ENCODE measurements at places on chromosomes 5 and 9.

GRCh38 chr5:143605403-143606005 lies 202.0 kb upstream of the NR3C1 start:
- DNase-seq = no peak

- no peak for DNase-seq
Observed at GRCh38 chr9:76964612-76965011, 54.8 kb upstream of the FOXB2 start.

GRCh38 chr9:31808766-31809165 lies 575.7 kb upstream of the ACO1 start:
- no peak for DNase-seq

DNA sequence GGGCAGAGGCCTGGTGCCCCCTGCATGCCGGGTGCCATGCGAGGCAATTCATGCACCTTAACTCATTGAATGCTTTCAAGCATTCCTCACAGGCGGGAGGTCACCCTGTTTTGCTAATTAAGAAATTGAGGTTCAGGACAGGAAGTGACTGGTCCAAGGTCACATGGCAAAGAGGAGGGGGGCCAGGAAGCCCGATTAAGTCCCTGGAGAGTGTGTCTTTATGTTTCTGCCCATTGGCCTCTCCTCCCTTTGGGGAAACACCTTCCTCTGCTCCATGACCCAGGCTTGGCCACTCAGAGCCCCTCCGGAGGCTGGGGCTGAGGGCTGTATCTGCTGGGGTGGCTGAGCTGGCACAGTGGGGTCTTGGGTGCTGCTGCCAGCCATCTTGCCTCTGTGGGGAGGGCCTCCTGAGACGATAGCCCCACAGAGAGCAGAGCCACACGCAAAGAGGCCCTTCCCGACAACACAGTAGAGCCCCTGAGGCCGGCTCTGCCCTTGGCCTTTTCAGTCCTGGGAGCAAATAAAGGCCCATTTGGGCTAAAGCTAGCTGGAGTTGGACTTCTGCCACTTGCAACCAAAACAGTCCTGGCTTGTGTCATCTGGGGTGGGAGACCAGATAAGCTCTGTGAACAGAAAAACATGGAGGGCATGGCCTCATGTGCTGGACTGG lies 90.8 kb upstream of the NEURL1B start:
- DNase-seq = no peak

DNA sequence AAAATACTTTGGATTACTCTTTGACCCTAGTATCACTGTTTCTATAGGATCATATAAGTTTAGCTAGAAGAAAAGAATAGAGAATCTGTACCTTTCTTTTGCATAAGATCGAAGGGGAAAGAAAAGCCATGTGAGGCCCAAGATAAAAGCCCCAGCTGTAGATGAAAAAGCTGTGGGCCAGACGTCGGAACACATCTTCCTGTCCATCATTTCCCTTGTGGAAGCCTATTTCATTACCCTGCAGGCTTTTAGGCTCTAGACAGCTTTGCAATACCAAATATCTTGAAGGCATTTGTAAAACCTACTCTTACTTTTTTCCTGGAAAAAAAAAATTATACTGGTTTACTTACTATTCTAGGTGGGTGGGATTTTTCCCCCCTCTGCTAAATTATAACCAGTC lies 10.0 kb downstream of the PALM2AKAP2 start:
- no peak for DNase-seq

DNA sequence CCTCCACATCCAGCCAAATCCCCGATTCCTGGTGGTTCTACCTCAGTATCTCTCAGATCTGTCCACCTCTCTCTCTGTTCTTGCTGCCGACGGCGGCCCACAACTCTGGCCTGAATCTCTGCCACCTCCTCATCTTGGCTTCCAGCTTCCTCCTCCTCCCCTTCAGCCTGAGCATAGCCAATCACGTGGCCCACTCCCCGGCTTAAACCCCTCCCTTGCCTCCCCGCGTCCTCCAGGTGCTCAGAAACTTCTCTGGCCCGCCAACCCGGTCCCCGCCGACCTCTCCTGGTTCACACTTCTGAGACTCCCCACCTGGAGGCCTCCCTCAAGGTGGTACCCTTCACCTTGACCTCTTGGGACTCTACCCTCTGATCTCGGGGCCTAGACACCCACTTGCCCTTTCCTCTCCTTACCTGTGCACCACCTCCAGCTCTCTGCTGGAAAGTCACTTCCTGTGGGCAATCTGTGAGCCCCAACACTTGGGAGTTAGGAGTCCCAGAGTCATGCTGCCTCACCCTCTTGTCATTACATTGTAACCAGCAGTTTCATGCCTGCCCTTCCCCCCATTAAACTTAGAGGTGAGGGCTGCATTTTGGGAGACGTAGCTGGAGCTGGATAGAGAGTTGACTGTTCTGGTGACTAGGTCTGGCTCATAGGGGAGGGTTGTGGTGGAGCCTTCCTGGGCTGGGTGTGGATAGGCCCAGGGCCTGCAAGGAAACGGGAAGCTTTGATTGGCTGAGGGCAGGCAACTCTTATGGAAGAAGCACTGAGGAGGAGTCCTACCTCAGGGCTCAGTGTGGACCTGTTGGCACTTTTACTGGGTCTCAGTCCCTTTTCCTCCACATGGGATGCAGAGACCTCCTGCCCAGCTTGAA lies 4.5 kb upstream of the SET start:
- DNase-seq = peak; percentile 73

DNA sequence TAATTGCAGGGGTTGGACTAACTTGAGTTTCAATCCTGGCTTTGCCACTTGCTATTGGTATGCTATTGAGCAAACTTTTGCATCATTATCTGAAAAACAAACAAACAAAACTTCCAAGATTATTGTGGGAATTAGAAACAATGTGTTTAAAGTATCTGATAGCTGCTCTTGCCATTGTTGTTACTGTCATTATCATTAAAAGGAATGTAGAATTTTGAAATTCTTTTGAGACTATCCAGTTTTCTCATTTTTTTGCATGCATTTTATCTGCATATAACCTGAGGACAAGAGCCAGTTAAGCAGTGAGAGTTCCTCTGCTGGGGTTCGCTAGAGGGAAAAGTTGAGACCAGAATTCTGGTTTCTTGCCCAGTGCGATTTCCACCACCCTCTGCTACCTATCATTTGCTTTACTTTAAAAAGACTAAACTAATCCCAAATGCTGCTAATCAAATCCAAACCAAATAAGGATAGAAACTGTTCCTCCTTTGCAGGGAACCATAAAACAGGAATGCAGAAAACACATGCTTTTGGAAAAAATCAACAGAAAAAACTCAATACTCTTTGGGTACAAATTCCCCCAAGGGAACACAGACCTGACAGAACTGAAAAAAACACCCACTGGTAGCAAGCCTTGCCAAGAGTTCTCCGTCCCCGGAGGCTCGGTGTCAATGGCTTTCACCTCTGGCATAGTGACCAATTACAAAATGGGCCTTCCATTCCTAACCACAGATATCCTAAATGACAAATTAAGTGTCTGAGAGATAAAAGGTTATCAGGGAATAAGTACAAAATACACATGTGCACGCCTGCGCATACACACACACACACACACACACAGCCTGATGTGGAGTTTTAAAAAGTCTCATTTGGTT lies 373.7 kb downstream of the ARL15 start:
- DNase-seq = no peak

DNA sequence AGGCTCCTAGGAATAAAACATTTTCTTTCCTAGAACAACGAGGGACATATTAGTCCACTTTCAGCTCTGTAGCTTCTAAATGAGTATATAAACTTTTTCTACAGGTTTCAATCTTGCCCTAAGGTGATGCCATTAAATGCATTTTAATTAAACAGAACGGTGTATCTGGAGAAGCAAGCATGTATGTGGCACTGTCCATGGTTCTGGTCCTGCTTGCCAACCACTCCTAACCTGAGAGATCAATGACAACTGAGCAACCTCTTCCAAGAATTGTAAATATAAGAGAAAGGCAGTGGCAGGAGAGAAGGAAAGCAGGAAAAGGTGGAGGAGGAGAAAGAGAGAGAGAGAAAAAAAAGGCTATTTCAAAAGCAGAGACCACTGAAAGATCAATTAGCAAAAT lies 95.6 kb upstream of the SPOCK1 start:
- DNase-seq = no peak

DNA sequence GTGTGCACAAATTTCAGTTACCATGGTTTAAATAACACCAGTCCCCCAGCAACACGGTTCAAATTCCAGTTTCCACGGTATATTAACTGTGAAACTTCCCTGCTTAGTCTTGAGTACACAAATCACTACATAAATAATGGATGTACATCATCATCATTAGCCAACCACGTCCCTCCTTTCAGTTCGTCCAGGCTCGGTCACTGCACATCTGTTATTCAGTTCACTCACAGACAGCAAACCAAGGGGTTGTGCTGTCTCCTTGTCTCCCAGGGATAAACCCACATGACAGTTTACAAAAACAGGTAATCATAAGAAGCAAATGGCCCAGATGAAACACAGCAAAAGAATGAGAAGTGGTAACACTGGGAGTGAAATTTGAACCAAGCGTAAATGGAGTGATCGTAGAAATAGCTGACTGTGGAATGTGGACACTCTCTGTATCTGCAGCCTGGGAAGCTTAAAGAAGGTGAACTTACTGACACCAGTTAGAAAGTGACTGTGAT lies 61.0 kb upstream of the RAD23B start:
- no peak for DNase-seq

DNA sequence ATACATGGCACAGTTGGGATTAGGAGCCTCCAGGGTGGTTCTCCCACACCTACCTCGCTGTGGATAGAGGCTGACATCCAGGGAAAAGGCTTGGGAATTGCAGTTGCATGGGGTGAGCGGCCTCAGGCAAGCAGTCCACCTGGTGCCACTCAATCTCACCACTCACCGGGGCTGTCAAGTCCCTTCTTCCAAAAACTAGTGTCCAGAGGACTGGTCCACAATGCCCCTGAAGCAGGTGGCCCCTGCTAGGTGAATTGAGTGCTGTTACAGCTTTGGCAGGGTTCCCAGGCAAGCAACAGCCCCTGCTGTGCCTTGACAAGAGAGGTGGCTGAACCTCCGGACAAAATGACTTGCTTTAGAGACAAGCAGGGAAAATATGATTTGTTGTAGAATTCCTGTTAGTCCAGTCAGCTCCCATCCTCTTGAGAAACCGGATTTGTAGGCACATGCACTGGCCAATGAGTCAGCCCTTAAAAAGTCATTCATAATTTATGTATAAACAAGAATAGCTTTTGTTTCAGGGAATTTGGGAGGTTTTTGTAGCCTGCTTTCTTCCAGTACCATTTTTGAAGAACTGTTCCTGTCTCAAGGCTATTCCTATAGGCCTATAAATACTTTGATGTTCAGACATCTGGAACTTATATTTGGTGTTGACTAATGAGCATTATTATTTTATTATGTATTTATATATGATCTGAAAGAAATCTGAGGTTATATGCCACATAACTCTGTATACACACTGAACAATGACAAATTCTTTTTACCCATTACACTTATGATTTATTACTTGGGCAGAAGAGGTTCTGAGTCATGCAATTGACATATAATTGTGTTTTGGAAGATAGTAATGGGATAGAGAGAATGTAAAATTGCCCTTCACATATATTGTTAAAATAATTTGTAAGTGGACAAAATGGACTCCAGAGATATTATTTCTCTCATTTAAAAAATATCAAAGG lies 411.1 kb downstream of the ACTL7B start:
- no peak for DNase-seq

DNA sequence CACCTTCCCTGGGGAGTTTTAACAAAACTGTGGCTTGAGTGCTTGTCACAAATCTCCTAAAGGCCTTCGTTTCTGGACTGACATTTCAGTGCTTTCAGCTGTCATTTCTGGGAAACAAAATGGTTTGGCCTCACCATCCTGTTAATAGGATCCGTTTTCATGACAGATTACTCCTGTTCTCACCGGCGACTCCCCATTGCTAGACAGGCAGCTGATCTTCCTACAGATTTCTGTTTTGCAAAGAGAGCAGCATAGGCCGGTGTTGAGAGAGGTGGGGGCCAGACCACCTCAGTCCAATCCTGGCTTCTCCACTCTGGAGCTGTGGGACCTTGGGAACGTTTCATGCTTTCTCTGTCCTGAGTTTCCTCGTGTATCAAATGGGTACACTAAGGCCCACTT lies 75.5 kb upstream of the OTULINL start:
- DNase-seq = no peak

DNA sequence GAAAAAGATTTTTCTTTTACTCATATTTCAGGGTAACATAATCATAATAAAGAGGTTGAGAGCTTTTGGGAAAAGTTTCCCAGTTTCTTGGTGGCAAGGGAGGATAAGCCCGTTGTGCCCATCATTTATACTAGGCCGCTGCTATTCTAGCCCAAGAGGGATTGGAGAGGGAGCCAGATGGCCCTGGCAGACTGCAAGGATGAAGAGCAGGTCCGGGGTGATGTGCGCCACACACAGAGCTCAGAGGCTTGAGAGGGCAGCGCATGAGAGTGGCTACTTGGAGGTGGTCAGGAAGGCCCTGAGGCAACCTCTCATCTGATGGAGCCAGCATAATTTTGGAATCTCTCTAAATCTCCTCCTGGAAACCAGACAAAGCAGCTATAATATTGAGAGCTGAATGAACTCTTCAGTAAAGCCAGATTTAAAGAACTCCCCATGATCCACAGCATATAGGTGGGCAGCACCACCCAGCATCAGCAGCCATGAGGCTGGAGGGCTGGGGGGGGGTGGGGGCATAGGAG lies 110.1 kb downstream of the MED27 start:
- no peak for DNase-seq

DNA sequence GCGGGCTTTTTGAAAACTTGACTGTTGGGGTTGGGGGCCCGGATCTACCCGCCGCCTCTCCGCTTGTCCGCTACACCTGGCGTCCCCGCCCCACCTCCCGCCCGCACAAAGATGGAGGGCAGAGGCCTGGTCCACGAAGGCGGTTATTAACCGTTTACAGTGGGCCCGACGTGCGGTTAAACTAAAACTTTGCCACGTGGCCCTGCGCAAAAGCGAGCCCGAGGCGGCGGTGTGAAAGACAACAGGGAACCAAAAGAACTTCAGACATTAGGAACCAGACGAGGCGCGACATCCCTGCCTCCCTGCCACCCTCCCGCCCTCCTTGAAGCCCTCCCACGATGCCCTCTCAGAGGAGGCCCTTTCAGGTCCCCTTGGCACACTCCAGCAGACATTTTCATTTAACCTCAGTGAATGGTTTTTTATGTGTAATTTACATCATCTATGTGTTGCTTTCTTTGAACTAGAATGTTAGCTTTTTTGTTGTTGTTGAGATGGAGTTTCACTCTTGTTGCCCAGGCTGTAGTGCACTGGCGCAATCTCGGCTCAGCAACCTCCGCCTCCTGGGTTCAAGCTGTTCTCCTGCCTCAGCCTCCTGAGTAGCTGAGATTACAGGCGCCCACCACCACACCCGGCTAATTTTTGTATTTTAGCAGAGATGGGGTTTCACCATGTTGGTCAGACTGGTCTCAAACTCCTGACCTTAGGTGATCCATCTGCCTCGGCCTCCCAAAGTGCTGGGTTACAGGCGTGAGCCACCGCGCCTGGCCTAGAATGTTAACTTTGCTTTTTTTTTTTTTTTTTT lies 999 bp upstream of the HNRNPA0 start:
- DNase-seq = no peak

- no peak for DNase-seq
Observed at GRCh38 chr9:25857147-25857546, 178.9 kb upstream of the TUSC1 start.

DNA sequence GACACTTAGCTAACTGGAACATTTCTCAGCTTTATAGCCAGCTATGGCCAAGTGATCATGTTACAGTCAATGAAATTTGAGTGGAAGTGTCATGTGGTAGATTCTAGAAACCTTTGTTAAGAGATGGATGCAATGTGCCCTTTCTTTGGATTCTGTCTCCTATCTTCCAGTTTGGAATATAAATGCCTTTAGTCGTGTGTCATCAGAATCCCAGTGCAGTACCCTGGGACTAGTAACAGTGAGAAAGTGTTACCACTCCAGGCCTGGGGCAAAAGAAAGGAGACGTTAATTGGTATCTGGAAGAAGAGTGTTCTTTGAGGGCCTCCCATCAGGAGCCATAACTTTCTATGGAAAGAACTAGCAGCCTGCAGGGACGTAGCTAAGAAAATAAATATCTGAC lies 149.6 kb downstream of the SNX18 start:
- no peak for DNase-seq
